Large intestine (tissue), 12 donors: ENCODE measurements at places on chromosomes 13 and 19. TPM values are rescaled to one million over a fixed set of nuclear protein-coding genes. Genes with fewer than 3 reads are reported as not detected.

Gene KCNC3
- polyA plus RNA-seq, result 3.1 TPM

- no peak for DNase-seq
These were observed 23.3 kb downstream of the LYPD4 start for GRCh38 chr19:41821003-41821735.

- no peak for DNase-seq
These were observed 11.9 kb downstream of the LTBP4 start for GRCh38 chr19:40612831-40613689.

Gene ATP4B
- 0.04 TPM for polyA plus RNA-seq

Gene ZNF44
- 13.8 TPM for polyA plus RNA-seq

GRCh38 chr19:46551164-46551563 lies 50.0 kb upstream of the CALM3 start:
- no peak for DNase-seq

- no peak for DNase-seq
These were observed 30.9 kb downstream of the MZT1 start for GRCh38 chr13:72696579-72696978.

- peak; percentile 63 for DNase-seq
These were observed at the start of gene MAP3K10 for GRCh38 chr19:40190891-40191835. Gene MAP3K10 (plus strand): TSS chr19:40191426. CDS start chr19:40192032, 606 bp downstream.

GRCh38 chr13:70816853-70817252 lies 708.6 kb upstream of the KLHL1 start:
- no peak for DNase-seq

DNA sequence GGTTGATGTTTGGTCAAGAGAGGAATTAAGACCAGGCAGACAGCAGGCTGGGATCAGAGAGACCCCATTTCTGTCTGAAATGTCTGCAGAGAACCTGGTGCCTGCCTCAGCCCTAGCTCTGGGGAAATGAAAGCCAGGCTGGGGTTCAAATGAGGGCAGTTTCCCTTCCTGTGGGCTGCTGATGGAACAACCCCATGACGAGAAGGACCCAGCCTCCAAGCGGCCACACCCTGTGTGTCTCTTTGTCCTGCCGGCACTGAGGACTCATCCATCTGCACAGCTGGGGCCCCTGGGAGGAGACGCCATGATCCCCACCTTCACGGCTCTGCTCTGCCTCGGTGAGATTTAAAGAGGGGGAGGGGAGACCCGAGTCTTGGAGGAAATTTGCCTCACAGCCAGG lies at the start of gene LILRB4:
Gene LILRB4 (plus strand): TSS at position 256 of the 400 bp plus-strand sequence. CDS start 49 bp downstream, at position 305.
- DNase-seq, result peak; percentile 8

Gene CDX2
- polyA plus RNA-seq, result 132 TPM

GRCh38 chr19:4830768-4831265 lies 695 bp downstream of the TICAM1 start:
- peak; percentile 42 for DNase-seq

DNA sequence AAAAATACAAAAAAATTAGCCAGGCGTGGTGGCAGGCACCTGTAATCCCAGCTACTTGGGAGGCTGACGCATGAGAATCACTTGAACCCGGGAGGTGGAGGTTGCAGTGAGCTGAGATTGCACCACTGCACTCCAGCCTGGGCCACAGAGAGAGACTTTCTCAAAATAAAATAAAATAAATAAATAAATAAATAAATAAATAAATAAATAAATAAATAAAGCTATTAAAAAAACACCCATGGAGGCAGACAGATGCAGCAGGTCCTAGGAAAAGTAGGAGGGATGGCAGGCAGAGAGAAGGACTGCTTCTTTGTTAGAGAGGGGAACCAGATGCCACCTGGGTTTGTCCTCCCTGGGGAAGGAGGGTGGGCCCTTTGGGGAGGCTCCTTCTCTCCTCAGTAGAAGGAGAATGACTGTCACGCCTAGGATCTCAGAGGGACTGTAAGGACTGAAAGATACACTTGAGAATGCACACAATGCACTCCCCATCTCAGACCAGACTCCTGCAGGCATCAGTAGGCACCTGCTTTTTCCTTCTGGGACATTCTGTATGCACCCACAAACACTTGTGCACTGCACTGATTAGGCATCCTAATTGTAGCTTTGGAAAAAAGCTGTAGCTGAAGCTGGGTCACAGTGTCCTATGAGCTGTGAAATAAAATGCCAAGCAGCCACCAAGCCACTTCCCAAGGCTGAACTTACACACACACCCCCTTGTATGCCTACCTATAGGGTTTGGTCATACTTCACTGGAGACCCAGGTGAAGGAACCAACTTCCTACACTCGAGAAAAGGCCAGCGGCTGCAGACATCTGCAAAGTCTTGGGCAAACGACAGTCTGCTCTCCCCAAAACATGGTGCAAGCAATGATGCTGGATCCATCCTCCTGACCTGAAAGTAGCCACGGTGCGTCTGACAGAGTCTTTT lies 18.9 kb upstream of the SLC35E1 start:
- no peak for DNase-seq

Gene TMEM272
- polyA plus RNA-seq, result 1.1 TPM

Gene GNA15
- polyA plus RNA-seq, result 2.1 TPM

Gene DNAAF3
- polyA plus RNA-seq, result 0.99 TPM

Gene C13orf46
- polyA plus RNA-seq, result 0.34 TPM

GRCh38 chr19:39310558-39311311 lies 9.9 kb downstream of the LRFN1 start:
- DNase-seq, result no peak

DNA sequence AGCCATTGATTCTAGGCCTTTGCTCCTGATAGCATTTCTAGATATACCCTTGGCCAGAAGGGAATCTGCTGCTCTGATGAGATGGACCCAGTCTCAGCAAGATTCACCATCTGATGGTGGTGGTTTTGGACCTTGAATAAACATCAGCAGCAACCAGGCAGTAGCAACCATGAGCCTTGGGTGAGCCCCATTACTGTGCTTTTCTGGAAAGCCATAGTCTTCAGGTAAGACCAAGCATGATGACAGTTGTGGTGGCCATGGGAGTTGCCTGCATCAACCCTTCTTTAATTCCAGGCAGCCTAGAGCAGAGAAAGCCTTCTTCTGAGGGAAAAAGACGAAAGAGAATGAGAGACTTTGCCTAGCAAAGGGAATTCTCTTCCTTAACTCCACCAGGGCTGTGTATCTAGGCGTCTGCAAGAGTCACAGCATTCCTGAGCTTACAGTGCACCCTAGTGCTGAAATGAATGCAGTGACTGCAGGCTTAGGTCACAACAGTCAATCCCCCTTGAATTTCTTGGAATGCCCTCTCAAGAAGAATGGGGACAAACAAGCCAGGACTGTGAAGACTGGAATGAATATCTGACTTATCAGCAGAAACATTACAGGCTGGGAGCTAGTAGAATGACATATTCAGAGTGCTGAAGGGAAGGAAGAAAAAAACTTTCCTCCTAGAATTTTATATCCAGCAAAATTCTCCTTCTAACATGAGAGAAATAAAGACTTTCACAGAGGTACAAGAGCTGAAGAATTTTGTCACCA lies 942.4 kb upstream of the PCDH20 start:
- no peak for DNase-seq

GRCh38 chr19:32580353-32580900 lies 563 bp upstream of the PDCD5 start:
- peak; percentile 1 for DNase-seq

DNA sequence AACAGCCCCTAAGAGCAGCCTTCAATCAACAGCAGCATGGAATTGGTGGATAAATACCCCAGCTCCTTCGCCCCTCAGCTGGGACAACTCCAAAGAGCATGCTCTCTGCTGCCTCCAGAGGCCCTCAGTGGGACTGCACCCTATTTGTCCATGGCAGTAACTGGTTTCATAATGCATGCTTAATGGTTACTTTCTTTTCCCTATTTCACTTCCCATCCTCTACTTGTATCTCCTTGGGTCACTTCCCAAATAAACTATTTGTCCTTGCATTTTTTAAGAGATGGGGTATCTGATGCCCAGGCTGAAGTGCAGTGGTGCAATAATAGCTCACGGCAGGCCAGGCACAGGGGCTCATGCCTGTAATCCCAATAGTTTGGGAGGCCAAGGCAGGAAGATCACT lies 13.5 kb upstream of the TPM4 start:
- DNase-seq, result no peak

Gene NCAN
- 0.39 TPM for polyA plus RNA-seq

DNA sequence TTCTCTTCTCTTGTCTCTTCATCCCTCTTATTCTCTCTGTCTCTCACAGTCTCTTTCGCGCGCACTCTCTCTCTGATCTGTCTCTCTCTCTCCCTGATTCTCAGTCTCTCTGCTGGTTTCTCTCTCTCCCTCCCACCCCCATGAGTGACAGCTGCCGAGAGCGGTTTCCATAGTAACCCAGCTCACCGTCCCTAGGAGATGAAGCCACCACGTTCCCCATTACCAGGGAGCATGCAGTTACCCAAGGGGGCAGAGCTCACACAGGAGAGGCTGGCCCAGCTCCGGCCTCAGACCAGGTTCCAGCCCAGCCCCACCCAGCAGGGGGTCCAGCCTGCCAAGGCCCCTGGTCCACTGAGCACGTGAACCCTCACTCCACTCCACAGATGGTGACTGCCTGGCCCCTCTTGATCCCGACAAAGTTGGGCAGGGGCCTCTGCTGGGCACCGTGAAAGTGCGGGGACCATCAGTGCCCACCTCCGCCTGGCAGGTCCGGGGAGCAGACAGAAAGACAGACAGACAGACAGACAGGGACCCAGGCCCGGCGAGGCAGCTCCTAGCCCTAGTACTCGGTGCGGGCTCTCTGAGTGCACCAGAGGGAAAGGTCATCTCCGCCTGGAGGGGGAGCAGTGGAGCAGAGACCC lies 50.6 kb downstream of the CELF5 start:
- DNase-seq, result no peak

Gene ZSCAN22
- polyA plus RNA-seq, result 3.2 TPM

Gene IGFL1
- polyA plus RNA-seq, result not detected

Gene CNFN
- polyA plus RNA-seq, result 13.5 TPM

- no peak for DNase-seq
These were observed 598.1 kb downstream of the DCT start for GRCh38 chr13:93881411-93881810.

GRCh38 chr13:29619995-29620394 lies 24.5 kb upstream of the SLC7A1 start:
- no peak for DNase-seq

- no peak for DNase-seq
These were observed 130.9 kb downstream of the ZDHHC20 start for GRCh38 chr13:21328201-21328600.

DNA sequence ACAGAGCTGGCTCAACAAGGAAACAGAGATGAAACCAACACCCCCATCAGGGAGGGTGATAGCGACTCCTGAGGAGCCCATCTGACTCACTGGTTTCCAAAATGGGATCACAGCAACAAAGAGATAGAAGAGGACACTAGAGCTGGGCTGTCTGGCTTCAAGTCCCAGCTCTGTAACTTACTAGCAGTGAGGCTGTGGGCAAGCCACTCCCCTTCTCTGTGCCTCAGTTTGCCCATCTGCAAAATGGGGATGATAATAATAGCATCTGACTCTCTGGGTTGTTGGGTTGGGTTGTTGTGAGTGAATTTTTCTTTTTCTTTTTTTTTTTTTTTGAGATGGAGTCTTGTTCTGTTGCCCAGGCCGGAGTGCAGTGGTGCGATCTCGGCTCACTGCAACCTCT lies 14.3 kb downstream of the IGSF23 start:
- DNase-seq, result no peak

- DNase-seq, result peak; percentile 73
These were observed 19.7 kb downstream of the RFX1 start for GRCh38 chr19:13986348-13986904.

Gene C13orf42
- not detected for polyA plus RNA-seq

Gene YIPF2
- polyA plus RNA-seq, result 48.6 TPM

Gene PRKCG
- polyA plus RNA-seq, result 0.67 TPM

GRCh38 chr19:7779631-7780486 lies 16.8 kb downstream of the CLEC4M start:
- no peak for DNase-seq

Gene GRIN2D
- polyA plus RNA-seq, result 0.48 TPM

DNA sequence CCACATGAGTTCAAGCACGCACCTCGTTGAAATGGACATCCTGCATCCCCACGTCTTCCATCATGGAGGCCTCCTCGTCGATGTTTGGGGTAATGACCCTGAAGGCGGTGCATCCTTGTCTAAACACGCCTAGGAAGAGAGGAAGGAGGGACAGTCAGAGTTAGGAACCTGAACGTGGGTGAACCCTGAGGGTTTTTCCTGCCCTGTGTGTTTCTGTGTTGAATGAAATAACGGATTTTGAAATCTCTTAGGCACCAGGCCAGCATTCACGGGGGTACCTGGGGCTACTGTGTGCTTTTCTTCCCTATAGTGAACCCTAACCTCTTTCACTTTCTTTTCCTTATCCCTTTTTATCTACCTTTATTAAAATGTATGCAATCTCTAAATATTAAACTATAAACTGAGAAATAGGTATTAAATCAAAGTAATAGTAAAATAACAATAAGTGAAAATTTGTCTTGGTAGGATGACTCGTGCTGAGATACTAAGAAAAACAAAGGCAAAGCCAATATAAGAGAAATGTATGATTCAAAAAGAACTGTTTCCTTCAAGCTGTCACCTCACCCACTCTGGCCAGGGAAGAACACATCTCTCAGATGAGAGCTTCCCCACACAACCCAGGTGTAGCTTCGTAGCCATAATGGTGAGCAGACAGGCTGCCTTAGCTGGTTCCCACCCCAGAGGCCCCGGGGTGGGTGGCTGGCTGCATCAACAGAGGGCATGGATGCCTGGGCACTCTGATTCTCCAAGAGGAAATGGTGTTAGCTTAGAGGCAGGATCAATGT lies 72.1 kb upstream of the SLC15A1 start:
- no peak for DNase-seq

Gene KANK3
- polyA plus RNA-seq, result 6.3 TPM

GRCh38 chr19:29487432-29487831 lies 38.4 kb upstream of the VSTM2B start:
- no peak for DNase-seq

Gene IRF2BP1
- 21.1 TPM for polyA plus RNA-seq

DNA sequence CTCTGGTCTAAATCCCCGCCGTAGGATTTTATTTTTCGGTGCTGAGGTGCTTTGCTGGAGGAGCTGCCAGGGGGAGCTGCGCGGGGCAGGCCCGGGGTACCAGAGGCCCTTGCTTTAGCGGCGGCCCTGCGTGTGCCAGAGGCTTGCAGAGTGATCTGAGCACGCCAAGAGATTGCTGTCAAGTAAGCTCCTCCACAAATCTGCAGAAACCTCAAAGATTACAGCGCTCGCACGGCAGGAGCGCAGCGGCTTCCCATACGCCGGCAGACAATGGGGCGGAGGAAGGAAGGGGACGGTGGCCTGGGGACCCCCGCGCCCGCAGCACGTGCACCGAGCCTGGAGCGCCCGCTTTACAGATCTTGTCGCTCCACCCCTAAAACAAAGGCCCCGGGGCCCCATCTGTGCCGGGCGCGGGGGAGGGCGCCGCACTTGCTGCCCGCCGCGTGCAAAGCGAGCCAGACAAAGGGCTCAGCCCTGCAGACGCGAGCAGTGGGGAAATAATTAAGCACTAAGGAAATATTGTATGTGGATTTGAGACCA lies 9.1 kb upstream of the C19orf12 start:
- no peak for DNase-seq

- no peak for DNase-seq
These were observed 5.2 kb upstream of the ZNF233 start for GRCh38 chr19:44254496-44254895.

DNA sequence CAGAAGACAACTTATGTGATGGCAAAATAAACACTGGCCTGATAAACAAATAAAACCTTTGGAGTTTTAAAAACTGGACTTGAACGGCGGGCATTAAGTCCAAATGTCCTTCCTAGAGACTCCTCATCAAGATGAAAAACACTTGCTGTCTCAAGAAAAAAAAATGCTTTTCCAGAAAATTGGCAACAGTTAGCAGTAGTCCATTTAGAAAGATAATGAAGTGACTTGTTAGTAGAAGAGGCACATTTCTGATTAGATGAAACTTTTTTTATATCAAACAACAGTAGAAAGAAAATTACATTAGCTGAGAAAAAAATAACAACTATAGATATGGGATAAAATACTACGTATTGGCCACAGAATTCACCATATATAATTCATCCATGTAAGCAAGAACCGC lies 1750.7 kb upstream of the PCDH20 start:
- DNase-seq, result no peak

Gene SACS
- polyA plus RNA-seq, result 5.4 TPM
